RPMI8226 (cell line): ENCODE measurements at places on chromosomes 1 and 21.

DNA sequence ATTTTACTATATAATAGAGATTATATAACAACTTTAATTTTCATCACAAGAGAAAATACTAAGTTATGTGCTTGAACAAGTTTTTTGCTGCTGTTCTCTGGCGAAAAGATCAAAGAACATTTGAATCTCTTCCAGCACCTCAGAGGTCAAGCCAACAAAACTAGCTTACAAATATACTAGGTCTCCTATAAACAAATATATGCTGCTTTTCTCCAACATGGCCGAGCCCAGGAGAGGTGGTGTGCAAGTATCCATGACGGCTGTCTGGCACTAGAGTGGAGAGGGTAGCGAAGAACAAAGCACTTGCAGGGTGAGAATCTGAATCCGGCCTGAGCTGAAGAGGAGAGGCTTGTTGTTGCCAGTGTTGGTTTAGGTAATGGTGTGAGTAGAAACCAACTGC is 7.5 kb upstream of the FMO3 start:
- no peak for DNase-seq

DNA sequence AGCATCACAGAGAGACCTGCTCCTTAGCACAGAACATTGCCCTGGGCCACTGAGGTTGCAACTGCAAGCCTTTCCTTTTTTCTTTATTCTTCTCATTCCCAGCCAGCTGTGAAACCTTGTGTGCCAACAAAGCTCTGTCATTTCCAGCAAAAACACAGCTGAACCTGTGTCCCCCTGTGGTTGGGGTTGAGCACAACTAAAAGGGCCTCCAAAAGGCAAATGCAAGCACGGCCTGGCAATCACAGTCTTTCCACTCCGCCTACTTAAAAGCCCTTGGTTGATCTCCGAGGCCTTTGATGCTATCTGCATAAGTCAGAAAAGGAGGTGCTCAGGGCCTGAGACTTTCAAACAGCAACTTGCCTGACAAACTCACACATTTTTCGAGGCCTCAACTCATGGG is 32.7 kb downstream of the SUSD4 start:
- no peak for DNase-seq

- DNase-seq, result no peak
These were observed 463.5 kb downstream of the SMYD3 start for GRCh38 chr1:246043556-246043955.

GRCh38 chr1:204641936-204642335 is 43.6 kb downstream of the LRRN2 start:
- no peak for DNase-seq

- DNase-seq, result no peak
These were observed 145.7 kb downstream of the CLIC6 start for GRCh38 chr21:34814529-34814951.

DNA sequence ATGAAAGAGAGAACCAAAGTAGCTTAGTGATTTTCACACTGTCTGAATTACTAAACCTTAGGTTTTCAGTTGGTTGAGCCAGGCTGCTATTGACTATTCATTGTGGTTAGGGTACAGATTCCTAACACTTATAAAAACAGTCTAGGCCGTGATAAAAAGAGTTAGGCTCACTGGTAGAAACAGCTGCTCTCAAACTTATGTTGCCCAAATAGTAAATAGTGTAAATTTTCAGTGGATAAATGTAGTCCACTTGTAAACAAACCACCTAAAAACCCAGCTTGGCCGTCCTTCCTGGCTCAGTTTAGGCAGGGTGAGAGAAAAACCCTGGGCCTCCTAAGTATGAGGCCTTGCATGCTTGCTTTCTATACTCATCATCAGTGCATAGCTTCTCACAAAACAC is 34.9 kb downstream of the ARID1A start:
- DNase-seq, result no peak

- DNase-seq, result no peak
These were observed 452.2 kb downstream of the LTN1 start for GRCh38 chr21:28540514-28540913.

DNA sequence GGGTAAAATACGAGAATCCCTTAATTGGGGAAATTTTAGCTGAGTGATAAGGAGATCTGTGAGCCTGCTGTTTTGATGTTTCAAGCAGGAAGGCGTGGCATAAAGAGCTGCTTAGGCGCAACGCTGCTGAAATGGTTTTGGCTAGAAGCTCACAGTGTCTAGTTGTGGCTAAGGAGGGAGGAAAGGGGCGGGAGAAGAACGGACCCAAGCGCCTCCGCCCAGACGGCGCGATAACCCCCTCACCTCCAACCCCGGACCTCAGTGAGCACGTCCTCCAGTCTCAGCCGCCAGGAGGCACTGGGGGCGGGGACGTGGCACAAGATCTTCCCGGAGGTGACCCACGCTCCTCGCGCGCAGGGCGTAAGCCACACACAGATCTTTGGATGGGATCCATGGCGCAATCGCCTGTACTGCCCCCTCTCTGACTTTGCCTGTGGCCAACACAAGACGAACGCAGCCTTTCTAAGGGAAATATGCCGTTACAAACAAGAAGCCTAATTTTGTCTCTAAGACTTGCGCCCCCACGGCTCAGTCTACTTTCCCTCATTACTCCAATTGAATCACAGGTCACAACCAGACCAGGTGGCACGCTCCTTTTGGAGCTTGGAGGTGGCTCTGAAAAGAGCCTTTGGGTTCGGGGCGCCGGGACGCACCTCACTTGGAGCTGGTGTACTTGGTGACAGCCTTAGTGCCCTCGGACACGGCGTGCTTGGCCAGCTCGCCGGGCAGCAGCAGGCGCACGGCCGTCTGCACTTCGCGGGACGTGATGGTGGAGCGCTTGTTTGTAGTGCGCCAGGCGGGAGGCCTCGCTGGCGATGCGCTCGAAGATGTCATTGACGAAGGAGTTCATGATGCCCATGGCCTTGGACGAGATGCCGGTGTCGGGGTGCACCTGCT is 23.4 kb upstream of the RNF187 start:
- peak; percentile 96 for DNase-seq

DNA sequence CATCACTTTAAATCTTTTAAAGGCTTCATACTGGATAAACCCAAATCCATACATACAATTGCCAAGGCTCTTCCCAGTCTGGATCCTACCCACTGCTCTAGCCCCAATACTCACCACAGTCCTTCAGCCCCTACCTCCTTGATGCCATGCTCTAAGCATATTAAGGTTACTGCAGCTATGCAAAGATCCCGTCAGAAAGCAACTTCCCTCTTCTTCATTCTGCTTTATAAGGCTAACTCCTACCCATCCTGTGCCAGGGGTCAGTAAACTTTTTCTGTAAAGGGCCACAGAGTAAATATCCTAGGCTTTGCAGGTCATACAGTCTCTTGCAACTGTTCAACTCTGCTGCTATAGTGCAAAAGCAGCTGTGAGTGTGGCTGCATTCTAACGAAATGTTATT is 34.3 kb upstream of the MTF1 start:
- DNase-seq, result no peak

DNA sequence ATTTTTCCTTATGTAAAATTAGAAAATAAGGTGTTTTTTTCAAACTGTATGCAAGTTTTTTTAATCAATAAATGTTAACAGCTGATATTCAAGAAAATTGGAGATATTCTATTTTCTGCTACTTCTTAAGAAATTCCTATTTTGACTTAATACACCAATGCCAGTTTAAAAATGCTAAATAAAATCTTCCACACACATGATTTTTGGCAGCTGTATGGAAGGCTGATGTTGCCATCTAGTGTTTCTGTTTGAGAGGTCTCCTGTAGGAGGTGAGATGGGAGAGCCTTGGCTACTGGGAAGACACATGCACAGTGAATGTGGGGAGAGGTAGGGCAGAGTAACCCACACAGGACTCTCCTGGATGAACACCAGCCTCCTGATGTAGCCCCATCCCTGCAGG is 29.2 kb upstream of the OR2B11 start:
- peak; percentile 70 for DNase-seq

DNA sequence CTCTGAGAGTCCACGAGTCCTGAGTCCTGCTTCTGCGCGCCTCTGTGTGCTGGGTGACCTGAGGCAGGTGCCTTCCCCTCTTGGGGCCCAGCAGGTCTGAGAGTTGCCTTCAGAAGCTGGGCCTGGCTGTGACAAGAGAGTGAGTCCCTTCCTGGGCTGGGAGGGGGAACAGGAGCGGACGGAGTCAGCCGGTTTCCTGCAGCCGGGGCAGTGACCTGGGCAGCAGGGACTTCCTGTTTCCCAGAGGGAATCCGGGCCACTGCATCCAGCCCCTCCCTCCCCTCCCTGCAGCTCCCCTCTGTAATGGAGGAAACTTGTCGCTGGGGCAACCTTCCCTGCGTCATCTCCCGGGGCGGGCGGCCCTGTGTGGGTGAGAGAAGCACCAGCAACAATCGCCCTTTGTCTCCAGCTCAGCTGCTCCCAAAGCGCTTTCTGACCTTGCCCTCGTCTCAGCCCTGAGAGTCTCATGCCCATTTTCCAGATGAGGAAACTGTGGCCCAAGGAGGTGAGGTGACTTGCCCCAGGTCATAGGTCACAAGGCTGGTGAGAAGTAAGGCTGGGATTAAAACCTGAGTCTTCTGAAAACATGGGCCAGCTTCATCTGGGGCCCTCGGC is 61.1 kb downstream of the SDC3 start:
- DNase-seq, result no peak

- DNase-seq, result no peak
These were observed 11.6 kb downstream of the SCAF4 start for GRCh38 chr21:31720330-31720729.

GRCh38 chr1:154945962-154946850 is 9.7 kb upstream of the PMVK start:
- no peak for DNase-seq

DNA sequence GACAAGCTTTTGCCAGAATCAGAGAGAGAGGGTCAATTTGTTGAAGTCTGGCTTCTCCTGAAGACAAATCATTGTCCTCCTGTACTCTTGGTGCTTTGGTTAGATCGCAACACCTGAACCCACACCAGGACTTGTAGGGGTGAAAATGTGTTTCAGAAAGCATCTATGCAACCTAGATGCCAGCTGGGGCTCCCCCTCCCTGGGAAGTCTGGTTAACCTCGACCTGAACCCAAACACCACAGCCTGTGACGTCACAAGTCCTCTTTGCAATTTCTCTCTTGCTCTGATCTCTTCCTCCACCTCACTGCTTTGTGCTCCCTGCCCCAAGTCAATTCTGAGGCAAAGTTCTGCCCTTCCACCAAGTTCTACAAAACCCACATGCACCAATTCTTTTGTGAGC is 42.8 kb upstream of the USP24 start:
- peak; percentile 86 for DNase-seq

DNA sequence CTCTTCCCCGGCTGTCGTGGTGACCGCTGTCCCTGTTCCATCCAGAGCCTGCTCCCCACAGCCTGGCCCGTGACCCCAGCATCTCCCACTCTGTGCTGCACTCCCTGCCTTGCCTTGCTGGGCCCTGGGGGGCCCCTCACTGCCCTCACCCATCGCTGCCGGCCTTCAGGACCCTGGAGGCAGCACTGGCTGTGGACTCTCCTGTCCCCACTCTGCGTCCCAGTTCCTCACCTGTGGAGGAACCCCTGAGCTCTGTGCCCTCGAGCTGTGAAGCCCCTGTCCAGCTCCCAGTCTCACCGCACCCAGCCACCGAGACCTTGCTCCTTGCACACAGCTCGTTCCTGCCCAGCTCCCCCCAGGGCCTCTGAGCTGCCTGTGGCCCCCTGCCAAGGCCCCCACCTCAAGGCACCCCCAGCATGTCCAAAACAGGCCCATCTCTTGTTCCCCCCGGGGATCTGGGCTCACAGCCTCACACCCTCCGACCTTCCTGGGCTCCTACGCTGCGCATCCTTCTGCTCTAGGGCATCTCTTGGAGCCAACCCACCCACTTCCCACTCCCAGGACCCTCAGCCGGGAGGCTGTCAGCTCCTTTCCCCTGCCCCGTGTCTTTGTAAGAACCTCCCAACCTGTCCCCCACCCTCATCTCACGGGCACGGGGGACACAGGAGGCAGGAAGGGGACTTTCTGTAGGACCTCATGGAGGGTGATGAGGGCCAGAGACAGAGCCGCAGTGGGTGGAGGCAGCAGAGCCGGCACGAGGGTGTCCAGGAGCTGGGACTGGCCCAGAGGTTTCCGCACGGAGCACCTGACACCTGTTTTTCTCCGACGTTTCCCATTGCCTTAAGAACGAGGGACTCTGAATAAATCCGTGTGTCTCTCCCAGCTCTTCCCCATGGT is 109.3 kb downstream of the WDR4 start:
- no peak for DNase-seq

DNA sequence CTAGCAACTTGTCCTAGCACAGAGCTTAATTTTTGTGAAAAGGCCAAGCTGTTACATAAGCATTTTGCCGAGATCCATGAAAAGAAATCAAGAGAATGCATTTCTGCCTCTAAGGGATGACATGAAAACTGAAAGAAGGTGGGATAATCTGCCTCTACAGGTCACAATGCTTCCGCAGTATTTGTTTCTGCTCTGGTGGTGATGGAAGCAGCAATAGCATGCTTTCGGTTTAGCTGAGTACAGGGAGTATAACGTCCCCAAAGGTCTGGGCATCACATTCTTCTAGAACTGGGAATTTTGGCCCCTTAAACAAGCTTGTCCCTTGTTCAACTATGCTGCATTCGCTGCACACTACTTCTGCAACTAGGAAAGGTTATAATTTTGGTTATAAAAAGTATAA is 14.4 kb upstream of the MAGI3 start:
- DNase-seq, result no peak

DNA sequence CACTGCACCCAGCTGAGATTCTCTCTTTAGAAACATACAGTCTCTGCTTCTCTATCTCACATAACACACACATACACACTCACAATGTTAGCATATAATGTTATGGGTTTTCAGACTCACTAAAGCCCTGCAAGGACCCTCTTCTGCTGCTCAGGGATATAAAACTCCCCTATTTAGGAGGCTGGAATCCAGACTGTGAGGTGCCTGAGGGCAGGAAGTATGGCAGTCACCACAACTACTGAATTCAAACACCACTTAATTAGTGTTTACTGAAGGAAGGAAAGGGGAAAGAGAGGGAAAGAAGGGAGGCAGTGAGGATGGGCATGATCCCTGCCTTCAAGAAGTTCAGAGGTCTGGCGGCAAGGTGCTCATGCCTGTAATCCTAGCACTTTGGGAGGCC is 7.8 kb upstream of the CDK18 start:
- DNase-seq, result no peak

DNA sequence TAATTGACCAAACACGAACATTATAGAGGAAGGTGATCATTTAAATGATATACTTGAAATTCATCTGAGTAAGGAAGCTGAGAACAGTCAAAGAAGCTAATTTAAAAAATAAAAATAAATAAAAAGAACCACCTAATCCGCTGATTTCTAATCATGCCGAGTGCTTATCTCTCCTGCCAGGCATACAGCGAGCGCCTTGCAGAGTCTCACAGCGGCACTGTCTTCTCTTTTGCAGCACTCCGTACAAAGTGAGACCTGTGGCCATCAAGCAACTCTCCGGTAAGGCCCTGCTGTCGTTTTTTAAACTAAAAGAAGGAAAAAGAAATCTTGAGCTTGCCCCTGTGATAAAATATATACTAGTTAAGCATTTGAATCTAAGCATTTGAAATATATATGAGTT is 45.3 kb downstream of the PDE9A start:
- DNase-seq, result no peak
